Spinal cord (tissue), 10 donors: ENCODE measurements at places on chromosomes 3 and 15.
A peak's percentile ranks its signal among the peaks of the same experiment; 100 is the strongest.

DNA sequence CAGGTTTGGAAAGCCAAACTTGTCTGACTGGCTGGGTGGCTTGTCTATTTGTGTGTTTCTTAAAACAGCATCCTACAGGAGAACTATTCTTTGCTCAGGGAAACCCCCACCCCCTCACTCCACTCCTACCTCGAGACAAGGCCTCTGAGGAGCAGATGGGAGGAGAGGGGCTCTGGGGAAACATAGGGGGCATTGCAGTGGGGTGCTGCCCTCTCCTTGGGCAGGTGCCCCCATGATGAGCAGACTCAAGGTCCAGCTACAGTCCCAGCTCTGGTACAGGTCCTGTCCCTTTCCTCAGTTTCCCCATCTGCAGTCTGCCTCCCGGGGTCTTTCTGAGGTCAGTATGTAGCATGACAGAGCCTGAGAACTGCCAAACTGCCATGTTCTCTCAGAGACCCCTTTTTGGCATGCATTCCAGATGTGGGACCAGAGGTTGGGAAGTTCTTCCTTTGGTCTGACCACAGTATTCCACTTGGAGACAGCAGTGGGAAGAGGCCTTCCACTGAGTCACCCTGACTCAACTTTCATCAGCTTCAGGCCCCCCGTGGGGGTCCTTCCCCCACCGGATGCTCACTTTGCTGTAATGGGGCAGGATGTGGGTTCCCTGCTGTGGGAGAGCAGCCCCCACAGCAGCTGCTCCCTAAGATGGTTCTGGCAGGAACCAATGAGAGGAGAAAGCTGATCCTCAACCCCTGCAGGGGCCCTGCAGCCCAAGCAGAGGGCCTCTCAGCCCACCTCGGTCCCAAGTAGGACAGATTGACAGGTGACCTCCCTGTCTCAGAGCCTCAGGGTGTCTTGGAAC is 32.3 kb upstream of the CYP11A1 start:
- no peak for DNase-seq

GRCh38 chr15:37077623-37078351 is 22.6 kb downstream of the MEIS2 start:
- DNase-seq = no peak

DNA sequence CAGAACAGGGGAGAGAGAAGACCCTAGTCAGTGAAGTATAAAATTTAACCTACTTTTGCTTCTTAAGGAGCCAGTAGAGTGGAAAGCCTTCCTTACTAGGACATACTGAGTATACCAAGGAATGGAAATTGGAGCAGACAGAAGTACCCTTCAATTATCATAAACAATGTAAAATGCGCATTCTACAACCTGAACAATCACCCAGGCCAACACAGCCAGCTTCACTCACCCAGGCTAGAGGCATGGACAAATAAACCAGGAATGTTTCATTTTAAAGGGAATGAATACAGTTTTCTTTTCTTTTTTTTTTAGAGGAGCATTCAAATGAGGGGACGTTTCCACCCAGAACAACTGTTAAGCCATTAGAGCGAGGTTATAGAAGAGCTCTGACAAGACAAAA is 41.9 kb upstream of the PLXND1 start:
- DNase-seq = no peak

GRCh38 chr3:97884586-97885123 is 62.8 kb downstream of the CRYBG3 start:
- no peak for DNase-seq

DNA sequence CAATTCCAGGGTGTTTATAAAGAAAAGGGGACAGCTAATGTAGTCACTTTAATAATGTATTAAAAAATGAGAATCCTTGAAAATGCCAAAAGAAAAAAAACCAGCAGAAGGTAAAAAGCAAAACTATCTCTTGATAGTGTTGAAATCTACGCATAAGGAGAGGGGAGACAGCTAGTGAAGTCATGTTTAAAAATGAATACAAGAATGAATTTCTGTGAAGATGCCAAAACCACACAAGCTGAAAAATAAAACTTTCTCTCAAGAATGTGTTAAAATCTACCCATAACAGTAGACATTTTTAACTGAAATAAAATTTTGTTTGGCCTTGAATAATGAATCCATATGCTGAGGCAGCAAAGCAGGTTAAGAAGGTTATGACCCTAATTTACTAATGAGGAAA is 42.2 kb upstream of the TMEM108 start:
- DNase-seq = no peak

DNA sequence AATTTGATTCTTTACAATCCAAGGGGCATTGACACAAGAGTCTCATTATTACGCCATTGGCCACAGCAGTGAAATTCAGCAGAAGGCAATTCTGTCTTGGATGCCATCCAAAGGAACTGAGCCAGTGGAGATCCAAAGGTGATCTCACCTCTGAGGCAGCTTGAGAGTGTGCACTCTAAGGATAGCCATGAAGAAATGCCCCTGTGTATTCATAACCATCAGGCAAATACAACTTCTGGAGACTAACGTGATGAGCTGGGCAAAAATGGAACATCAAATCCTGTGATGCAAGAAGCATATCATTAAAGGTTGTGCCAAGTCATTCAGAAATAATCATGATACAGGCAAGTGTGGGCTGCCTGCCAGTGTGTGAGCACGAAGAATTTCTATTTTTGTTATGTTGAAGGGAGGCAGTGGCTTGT is 41.4 kb downstream of the ROBO2 start:
- no peak for DNase-seq

DNA sequence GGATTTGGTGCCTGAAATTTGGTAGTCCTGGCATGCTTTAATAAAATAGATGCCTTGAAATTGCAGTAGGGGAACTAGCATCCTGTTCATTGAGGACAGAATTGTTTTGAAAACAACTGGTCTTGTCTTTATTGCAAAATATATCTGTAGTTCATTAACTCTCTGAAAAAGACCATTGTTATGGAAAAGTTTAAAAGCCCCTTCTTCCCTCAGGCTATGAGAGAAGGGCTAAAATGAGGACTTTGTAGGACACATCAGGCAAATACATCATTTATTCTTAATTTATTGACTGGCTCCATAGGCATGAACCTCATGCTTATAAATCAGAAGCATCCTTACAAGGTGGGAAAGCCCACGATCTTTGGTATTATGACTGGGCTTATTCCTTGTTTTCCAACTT is 221.0 kb upstream of the CBLB start:
- no peak for DNase-seq

DNA sequence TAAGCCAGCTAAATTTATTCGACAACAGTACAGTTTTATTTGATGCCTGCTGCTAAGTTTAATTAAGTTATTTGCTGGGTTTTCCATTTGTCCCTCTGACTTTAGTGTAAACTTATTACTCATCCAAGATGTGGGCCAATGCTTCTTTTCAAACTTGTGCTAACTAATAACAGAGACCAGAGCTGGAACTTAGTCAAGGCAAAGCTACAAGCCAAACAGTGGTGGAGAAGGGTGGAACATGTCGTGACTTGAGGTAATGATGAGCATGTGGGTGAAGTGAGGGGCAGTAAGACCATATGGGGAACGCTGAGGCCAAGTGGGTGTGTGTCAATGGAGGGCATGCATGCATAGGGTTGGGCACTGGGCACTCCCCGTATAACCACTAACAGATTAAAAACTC is 63.9 kb downstream of the NMD3 start:
- DNase-seq = no peak

GRCh38 chr3:125062904-125063618 is 7.3 kb upstream of the HEG1 start:
- no peak for DNase-seq

GRCh38 chr3:108946292-108947285 is 7.1 kb downstream of the GUCA1C start:
- no peak for DNase-seq

GRCh38 chr3:39327746-39328349 is 1.7 kb upstream of the CCR8 start:
- DNase-seq = no peak

DNA sequence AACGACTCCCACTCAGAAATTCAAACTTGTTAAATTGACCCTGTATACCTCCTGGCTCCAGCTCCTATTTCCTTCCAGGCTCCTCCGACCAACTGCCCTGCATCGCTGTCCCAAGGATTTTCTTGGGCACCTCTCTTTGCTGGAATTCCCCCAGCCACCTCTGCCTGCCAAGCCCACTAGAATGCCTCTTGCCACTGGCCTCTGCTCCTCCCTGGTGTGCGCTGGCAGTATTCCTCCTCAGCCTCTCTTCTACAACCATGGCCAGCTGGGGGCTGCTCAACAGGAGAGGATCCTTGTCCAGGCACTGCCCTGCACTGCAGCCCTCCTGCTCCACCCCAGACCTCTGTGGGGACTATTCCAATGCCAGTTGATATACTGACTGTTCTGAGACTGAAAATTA is 7.4 kb downstream of the WNT7A start:
- no peak for DNase-seq

- no peak for DNase-seq
Measured at GRCh38 chr3:143731320-143731719, 116.9 kb downstream of the SLC9A9 start.

DNA sequence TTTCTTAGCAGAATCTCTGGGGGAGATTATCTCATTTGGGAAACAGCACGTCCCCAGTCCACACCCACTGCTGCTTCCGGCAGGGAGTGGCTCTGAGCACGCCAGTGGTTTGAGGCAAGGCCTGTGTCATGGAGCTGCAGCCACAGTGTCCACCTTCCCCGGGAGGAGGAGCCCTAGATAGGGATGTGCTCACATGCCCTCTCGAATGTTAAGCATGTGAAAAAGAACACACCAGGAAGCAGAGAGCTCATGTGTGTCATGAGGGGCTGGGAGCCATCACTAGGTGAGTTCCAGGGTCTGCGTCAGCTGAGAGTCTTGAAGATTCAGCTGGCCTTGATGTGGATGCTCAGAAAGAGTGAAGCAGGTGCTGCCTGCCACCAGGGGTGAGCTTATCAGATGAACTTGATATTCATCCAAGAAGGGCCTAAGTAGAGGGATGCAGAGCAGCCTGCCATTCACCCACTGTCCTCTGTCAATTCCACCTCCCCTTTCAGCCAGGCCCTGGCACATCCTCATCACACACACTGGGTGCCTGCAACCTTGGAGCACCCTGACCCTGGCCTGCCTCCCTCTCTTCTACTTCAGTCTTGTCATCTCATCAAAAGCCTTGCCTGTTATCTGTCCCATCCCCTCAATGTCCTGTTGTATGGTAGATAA is 16.3 kb downstream of the ITGA11 start:
- DNase-seq = no peak

DNA sequence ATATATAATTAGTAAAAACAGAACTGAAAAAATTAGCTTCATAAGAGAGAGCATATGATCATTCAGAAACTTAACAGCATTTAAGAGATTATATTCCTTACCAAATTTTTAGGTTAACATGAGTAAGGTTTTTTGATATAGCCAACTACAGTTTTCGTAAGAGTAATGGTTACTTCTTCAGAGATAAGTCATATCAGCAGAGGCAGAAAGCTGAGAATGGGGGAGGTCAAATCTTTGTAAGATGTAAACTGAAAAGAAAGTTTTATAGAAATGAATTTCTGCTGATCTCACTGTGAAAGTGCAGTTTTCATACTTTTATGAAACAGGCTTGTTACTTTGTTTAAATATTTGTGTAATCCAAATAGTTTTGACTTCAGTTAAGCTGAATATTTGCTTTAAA is 193.3 kb downstream of the ZBTB20 start:
- no peak for DNase-seq

DNA sequence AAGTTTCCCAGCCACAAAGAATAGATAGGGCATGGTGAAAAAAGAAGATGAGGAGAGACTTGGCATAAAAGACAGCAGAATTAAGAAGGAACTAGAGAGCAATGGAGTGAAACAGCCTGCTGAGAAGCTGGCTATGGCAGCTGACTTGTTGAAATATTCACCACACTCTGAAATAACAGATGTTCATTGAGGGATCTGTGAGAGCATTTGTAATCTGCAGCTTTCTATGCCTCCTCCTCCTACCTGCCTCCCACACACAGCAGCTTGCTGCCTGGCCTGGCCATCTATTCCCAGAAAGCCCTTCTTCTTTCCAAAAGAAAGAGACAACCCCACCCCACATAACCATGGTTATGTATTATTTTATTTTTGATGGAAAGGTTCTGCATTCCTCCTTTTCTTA is 303.9 kb downstream of the GAP43 start:
- peak; percentile 54 for DNase-seq

DNA sequence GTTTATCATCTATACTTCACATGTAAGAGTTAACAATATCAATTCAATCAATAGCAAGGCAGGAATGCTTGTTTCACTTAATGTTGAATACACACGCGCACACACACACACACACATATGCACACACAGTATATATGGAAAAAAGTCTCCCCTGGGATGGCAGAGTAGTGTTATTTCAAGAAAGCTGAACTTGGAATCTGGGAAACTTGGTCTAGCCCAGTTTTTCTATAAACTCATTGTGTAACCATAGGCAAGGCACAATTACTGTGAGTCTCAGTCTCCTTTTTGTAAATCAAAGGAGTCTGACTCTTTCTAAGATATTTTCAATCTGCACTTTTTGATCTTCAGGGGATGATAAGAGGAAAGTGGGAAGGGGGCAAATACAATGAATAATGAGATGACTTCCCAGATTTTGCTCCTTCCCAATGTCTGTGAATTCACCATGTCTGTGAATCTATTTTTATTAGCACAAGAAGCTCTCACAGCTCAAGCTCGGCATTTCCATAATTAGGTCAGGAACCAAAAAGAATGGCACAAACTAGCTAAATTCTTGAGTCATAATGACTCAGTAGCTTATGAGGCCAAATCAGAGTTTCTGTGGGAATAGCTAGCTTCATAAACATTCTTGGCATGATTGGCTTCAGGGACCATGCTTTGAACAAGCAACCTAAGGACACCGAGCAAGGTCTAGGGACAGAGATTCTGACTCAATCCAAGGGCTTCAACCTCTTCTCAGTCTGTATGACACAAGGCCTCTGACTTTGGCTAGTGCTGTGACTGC is 227.4 kb upstream of the DCBLD2 start:
- DNase-seq = no peak

DNA sequence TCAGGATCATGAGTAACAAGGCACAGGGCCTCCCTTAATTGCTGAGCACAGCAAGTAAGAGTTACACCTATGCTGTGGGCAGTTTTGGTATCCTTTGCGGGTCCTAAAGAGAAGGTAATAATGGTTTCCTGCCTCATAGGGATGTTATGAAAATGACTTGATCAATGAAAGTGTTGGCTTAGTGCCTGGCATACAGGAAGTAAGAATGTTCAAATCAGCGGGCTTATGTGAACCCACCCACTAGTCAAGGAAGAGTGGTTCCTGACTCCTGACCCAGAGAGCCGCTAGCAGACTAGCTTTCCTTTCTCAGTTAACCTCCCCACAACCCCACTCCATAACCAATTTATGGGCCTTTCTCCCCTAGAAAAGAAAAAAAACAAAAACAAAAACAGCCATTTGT is 5.2 kb upstream of the ADAMTS9 start:
- DNase-seq = no peak

GRCh38 chr3:151584566-151584965 is 123.7 kb upstream of the IGSF10 start:
- DNase-seq = no peak

DNA sequence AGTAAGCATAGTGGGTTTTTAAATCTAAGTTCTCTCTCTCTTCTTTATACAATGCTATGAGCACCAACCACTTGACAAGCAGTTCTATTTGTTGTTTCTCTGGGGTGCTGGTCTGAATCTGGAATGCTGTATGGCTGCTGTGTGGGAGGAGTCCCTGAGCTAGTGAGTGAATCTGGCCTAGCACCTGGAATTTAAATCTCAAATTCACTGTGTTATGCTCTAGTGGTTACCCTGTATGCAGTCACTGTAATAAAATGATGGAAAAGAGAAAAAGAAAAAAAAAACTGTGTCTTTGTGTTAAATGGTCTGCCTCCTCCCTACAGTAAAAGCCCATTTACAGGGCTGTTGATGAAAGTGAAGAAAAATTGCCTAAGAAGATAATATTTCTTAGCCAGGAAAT is 155.0 kb downstream of the ATP8B4 start:
- DNase-seq = no peak

- DNase-seq = no peak
Measured at GRCh38 chr3:43893727-43894126, 203.0 kb downstream of the ABHD5 start.
